ENCODE measurements at places on chromosomes 1 and 21. TPM values are rescaled to one million over a fixed set of nuclear protein-coding genes. Genes with fewer than 3 reads are reported as not detected.

DNA sequence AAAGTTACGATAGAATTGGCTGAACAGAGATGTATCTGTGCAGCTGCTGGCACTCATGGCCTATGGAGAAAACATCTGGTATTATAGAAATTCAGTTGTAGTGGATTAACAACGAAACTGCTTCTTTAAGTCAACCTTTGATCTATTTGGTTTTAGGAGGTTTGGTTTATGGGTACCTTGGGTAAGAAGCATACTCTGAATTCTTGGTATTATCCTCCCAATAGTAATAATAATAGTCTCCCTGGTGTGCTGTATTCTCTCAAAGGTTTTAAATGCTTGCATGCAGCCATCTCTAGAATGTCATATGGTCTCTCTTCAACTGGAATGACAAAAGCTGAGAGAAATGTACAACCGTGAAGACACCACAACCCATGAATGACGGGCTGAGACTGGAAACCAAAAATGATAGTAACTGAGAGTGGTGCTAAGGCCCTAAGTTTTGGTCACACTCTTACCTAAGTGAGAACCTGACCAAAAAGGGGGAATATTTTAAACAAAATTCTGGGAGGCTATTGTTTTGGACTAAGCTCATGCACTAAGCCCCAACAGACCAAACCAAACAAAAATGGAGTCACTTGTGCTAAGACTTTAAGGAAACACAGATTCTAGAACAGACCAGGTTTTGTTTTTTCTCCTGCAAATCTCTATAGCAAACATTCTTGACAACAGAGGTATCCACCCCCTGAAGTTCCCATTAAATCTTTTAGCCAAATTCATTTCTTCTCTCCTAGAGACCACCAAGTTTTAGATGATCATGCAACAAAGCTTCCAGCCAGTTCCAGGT lies 17.6 kb upstream of the TMEM61 start:
- DNase-seq = no peak

DNA sequence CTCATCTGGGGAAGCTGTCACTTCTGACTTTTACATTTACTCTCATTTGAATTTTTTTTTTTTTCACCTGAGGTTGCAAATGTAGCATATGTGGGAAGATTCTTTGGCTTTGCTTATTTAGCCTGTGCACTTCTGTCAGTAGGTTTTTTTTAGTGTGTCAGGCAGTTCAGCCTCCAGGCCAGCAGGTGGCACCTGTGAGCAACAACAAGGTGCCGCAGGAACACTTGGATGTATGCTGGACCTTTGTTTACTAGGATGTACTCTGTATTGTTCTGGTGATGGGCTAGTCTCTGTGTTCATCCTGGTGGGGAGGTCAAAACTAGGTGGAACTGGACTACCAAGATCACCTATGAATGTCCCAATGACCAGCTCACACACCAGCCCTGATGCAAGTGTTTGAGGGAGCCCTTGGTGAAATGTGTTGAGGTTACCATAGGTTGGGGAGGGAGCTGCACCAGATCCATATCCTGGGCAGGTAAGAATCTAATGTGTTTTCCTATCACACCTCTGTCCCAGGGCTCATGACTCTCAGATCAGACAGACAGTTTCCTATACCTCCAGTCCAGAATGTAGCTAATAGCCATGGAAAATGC lies 618.2 kb downstream of the BRINP3 start:
- DNase-seq = peak; percentile 30

The SNRPE gene
- total RNA-seq = 167 TPM

The LIPI gene
- total RNA-seq = not detected

- DNase-seq = no peak
Observed at GRCh38 chr1:3955196-3955772, 55.2 kb upstream of the C1orf174 start.

DNA sequence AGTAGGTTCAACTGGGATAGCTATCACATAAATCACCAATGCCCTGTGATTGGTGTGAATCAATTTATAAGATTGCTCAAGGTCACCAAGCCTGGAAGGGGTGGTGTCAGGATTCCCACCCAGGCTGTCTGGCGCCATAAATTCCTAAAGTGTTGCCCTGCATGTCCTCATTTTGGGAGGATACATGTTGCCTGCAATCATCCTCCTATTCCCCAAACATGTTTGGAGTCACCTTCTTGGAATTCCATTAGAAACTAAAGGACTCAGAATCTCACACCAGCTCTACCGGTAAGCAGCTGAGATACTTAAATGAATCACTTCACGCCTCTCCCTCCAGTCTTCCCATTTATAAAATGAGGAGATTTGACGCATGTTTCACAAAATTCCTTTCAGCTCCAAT lies 54.1 kb upstream of the SLC45A1 start:
- DNase-seq = no peak

The CD1B gene
- total RNA-seq = not detected

DNA sequence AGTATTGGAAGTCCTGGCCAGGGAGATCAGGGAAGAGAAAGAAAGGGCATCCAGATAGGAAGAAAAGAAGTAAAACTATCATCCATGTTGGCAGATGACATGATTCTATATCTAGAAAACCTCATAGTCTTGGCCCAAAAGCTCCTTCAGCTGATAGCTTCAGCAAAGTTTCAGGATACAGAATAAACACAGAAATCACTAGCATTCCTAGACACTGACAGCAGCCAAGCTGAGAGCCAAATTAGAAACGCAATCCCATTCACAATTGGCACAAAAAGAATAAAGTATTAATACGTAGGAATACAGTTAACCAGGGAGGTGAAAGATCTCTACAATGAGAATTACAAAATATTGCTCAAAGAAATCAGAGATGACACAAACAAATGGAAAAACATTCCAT lies 44.6 kb downstream of the ZFYVE9 start:
- no peak for DNase-seq

- DNase-seq = no peak
Observed at GRCh38 chr1:40770296-40771070, 13.1 kb upstream of the KCNQ4 start.

- peak; percentile 24 for DNase-seq
Observed at GRCh38 chr1:15749399-15750291, 7.3 kb downstream of the TMEM82 start.

DNA sequence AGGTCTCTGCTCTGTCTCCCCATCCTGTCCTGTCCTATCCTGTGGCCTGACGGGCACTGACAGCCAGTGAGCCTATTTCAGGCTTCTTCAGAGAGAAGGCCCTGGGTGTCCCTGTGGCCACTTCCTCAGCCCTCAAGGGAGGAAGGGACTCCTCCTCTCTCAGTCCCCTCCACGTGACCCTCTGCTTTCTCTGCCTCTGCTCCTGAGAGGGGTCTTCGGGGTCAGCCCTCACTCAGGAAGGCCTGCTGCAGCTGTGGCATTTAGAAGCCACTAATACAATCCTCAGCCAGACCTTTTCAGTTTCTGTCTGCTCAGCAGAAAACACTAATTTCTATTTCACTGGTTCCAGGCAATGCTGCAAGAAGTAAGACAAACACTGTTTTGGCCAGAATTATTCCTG lies 43.6 kb upstream of the ETV3 start:
- no peak for DNase-seq

DNA sequence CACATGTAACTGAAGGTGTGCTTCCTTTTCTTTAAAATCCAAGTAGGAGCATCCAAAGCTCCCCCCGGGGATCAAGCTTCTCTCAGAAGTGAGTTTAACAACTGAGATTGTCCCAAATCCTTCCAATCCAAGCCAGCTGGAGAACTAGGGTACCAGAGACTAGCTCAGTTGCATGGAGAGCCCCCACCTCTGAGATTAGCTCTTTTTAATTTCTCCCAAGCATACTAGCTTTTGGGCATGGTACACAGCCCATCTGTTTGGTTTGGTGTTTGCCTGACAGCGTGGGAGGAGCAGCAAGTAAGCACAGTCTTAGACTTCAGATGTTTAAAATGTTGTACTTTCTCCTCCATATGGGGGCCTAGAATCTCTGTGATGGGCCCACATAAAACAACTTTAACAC lies 142.8 kb downstream of the ASTN1 start:
- no peak for DNase-seq

DNA sequence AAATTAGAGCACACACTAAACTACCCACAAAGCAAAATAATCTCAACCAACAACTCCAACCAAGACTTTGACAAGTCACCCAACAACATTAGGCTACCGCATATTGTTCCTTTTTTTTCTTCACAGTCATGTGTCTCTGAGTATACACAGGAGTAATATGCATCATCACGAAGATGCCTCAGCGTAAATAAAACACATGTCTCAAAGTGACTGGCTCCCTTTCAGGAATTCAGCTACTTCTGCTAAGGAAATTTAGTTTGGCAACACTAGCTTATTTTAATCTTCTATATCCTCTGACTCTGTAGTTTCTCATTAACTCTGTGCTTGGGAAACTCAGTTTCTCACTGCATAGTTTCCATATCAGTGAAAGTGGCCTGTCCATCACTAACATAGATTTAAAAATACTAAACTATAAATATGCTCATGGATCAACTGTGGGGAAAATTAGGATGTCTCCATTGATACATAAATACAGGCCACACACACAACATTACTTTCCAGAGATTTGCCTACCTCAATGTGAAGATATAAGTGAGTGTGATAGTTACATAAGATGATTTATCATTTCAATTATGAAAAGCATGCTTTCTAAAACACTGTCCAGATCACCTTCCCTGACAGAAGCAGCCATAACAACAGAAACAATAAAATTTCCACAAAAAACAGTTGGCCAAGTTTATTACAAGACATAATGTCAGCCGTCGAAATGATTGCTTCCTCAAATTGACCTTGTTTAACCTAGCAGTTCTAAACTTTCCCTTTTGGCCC lies 113.2 kb downstream of the PTGER3 start:
- DNase-seq = no peak

GRCh38 chr1:208007938-208008342 lies 97.0 kb upstream of the CD34 start:
- DNase-seq = peak; percentile 78

The TRIM62 gene
- 9.7 TPM for total RNA-seq

DNA sequence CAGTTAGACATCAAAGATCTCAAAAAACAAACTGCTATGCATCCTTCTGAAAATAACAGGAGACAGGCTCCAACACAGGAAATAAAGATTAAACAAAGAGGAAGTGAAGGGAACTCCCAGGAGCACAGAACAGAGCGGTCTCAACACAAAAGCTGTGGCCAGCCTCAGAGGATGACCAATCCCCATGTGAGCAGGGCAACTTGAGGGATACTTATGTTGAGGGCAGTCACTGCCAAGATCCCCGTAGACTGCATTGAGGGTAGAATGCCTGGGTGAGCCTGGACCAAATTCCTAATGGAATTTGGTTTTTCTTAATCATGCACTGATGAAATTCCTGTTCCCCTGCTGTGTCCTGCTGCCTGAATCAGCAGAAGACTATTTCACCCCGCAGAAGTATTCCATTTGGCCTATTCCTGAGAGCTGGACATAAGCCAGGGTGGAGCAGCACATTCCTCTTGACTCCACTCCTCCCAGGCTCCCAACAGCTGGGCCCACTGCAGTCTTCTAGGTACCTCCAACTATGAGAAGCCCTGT lies 49.0 kb downstream of the JAK1 start:
- DNase-seq = peak; percentile 85
